Neural crest cell (in vitro differentiated cells): ENCODE measurements at places on chromosomes 5 and 9.

- no peak overlapping the region for H3K4me3 ChIP-seq
- no peaks in the 10 kb centered on the region for H3K4me1 ChIP-seq
- no peaks in the 10 kb centered on the region for H3K36me3 ChIP-seq
- peaks cover 13% of the 10 kb centered on the region for H3K27me3 ChIP-seq
These were observed 51.0 kb upstream of the EGFLAM start for GRCh38 chr5:38207343-38207742.

DNA sequence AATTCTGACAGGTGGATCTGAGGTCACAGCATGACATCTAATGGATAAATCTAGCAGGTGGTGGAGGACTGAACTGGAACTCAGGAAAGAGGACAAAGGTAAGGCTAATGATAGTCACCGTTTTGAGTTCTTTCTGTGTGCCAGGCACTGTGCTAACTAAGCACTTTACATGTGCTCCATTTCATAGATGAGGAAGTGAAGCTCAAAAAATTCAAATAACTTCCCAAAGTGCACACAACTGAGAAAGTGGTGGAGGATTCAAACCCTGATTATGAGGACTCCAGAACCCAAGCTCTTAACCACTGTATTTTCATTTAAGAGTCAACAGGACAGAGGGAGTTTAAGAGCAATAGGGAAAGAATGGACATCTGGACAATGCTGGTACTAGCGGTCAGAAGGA, 7.1 kb upstream of the DELE1 start:
- H3K4me1 ChIP-seq = peaks cover 20% of the 10 kb centered on the region
- no peaks in the 10 kb centered on the region for H3K36me3 ChIP-seq
- no peak overlapping the region for H3K27ac ChIP-seq

DNA sequence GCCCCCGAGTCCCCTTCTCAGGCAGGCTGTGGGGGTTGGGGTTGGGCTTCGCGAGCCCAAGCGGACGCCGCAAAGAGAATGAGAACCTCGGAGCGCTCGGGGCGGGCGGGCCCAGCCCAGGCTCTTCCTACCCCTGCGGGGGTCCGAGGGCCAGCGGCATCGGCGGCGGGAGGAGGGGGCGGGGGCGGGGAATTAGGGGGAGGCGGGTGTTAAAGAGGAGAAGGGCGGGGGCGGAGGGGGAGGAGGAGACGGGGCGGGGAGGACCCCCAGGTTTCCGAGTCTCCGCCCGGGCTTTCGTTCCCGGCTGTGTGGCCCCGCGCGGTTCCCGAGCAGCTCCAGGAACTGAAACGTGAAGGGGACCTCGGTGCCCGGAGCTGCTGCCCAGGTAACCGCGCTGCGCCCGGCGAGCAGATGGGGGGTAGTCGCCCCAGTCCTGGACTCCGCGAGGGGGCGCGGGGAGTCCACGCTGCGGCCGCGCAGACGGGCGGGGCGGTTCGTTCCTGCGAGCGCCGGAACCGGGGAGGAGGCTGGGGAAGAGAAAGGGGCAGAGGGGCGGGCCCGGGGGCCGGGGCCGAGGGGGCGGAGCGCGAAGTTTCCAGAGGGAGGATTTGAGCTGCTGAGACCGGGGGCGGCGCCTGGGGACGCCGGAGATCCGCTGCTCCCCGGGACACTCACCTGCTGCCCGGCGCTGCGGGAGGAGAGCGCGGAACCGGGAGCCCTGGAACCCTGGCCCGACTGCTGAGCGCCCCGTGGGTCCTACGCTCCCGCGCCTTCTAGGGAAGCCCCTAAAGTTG, 38.4 kb upstream of the PLEKHG4B start:
- H3K27ac ChIP-seq = no peak overlapping the region
- H3K4me1 ChIP-seq = peaks cover 10% of the 10 kb centered on the region
- H3K27me3 ChIP-seq = peaks cover 82% of the 10 kb centered on the region
- peak overlapping the region; percentile 79 for H3K4me3 ChIP-seq
- H3K36me3 ChIP-seq = peaks cover 2% of the 10 kb centered on the region

GRCh38 chr9:28774433-28775235, 1201.4 kb upstream of the C9orf72 start:
- H3K27me3 ChIP-seq = no peaks in the 10 kb centered on the region
- H3K36me3 ChIP-seq = no peaks in the 10 kb centered on the region
- DNase-seq = no peak
- H3K4me3 ChIP-seq = no peak overlapping the region
- peaks cover 4% of the 10 kb centered on the region for H3K4me1 ChIP-seq

DNA sequence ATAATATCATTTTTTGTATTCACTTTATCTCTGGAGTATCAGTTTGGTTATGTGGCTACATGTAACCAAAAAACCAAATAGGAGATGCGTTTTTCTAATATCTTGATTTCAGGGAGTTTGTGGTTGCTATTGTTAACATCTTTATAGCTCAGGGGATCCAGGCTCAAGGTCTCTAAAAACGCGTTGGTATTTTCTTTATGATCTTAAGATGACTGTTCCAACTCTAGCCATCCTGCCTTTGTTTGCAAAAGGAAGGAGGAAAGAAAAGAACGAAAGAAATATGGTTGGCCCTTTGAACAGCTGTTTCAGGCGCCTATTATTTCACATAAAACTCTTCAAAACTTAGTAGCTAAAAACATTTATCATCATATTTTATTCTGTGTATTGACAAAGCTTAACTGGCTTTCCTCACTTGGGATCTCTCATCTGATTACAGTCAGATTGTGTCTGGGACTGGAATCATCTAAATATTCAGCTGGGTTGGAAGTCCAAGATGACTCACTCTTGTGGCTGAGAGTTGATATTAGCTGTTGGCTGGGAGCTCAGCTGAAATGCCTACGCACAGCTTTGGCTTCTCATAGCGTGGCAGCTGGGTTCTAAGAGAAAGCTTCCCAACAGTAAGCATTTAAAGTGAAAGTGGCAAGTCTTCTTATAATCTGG, 60.1 kb downstream of the FAM174A start:
- H3K4me1 ChIP-seq = no peaks in the 10 kb centered on the region
- no peaks in the 10 kb centered on the region for H3K27me3 ChIP-seq
- H3K27ac ChIP-seq = no peak overlapping the region
- H3K4me3 ChIP-seq = no peak overlapping the region

DNA sequence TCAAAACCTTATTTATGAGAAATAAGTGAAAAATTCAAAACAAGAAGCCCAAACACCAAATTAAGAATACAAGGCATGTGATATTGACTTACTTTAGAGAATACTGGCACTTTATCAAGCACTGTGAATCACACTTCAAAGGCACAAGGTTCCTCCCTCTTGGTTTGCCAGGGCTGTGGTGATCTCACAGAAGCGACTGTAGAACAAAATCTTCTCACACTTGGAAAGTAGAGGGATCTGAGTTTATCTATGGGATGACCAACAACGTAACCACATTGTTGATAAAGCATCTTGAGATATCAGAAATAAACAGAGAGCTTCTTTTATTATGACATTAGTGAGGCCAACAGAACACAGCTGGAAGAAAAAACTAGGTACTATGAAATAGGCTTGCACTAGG, 295.9 kb downstream of the NFIB start:
- no peak for DNase-seq
- H3K27me3 ChIP-seq = no peaks in the 10 kb centered on the region
- H3K27ac ChIP-seq = no peak overlapping the region

DNA sequence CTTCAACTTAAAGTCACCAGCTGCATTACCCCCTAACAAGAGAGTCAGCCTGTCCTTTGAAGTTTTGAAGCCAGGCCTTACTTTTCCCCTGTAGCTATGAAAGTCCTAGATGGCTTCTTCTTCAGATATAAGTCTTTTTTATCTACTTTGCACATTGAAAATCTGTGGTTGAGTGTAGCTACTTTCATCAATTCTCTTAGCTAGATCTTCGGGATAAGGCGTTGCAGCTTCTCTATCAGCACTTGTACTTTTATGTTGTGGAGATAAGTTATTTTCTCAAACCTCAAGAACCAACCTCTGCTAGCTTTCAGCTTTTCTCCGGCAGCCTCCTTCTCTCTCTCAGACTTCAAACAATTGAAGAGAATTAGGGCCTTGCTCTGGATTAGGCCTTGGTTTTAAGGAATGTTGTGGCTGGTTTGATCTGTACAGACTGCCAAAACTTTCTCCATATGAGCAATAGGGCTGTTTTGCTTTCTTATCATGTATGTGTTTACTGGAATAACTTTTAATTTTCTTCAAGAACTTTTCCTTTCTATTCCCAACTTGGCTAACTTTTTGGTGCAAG, 21.6 kb downstream of the CATSPER3 start:
- no peak overlapping the region for H3K27ac ChIP-seq
- no peak overlapping the region for H3K4me3 ChIP-seq
- H3K4me1 ChIP-seq = no peaks in the 10 kb centered on the region
- no peak for DNase-seq

- H3K4me1 ChIP-seq = no peaks in the 10 kb centered on the region
- DNase-seq = no peak
- no peak overlapping the region for H3K4me3 ChIP-seq
- H3K27me3 ChIP-seq = no peaks in the 10 kb centered on the region
- H3K36me3 ChIP-seq = peaks cover 79% of the 10 kb centered on the region
These were observed 21.0 kb upstream of the FAM151B start for GRCh38 chr5:80466669-80467485.

DNA sequence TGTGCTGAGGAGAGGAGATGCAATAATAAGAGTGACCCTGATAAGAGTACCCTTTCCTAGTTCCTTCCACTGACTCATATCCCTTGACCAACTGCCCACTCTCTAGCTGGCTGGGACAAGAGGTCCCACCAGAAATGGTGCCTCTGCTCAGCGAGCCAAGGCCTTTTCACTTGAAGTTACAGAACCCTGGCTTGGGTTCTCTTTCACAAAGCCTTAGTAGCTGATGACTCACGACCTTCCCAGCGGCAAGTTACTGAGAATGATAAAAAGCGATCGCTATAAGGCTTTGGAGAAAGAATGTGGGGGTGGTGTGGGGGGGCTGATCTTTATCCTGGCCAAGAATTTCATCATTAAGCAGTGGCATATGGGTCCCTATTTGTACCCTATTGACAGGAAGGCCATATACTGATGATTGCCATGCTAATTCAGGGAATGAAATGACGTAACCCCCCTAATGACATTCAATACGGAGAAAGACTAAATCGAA, 90.3 kb downstream of the FBXO38 start:
- no peak overlapping the region for H3K4me3 ChIP-seq
- H3K36me3 ChIP-seq = no peaks in the 10 kb centered on the region
- peaks cover 20% of the 10 kb centered on the region for H3K27me3 ChIP-seq
- H3K4me1 ChIP-seq = no peaks in the 10 kb centered on the region
- DNase-seq = no peak
